ENCODE measurements at places on chromosomes 1 and 21.

DNA sequence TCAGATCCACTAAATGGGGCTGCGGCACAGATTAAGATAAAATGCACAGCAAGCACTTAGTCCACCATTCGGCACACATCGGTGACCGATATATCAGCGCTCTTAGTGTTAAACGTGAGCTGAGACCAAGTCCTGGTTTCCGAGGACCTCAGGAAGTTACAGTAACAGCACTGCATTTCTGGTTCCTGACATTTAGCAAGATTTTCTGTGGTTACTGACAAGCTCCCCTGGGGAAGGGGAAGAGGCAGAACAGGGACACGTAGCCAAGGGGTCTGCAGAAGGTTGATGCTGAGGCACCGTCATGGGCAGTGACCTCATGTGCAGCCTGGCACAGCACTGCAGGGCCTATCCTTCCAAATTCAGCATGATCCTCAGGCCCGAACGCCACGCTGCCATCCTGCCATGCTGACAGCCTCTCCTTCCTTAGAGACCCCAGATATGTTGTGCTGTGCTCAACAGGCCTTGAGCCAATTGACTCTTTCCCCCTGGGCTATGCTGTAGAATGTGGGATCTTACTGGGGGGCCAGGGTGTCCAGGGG, 13.4 kb upstream of the PEF1 start:
- DNase-seq, result no peak

DNA sequence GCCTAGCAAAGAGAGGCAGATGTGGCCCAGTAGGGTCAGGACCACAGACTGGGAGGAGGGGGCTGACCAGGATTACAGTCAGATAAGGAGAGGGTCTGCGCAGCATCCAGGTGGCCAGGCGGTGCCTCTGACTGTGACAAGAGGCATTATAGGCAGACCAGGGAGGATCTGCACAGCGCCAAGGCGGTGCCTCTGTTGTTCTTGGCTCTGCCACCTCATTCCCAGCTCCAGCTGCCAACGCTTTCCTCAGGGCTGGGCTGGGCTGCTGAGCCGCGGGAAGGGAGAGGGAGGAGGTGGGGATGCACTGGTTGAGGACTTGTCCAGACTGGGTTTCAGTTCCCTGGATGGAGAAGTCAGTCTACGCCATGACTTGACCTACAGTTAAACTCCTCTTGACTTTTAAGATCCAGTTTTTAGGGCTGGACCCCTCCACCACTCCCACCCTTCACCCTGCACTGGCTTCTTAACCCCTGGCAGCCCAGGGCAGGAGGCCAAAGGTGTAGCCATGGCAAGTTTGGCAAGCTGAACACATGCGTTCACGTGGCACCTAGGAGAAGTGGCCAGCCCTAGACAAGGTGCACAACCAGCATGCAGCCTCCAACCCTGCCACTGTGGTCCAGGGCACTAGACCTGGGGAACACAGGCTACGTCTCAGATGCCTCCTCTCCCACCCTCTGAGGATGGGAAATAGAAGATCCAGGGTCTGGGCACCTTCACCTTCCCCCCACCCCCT, 4.5 kb upstream of the CRABP2 start:
- DNase-seq, result no peak

DNA sequence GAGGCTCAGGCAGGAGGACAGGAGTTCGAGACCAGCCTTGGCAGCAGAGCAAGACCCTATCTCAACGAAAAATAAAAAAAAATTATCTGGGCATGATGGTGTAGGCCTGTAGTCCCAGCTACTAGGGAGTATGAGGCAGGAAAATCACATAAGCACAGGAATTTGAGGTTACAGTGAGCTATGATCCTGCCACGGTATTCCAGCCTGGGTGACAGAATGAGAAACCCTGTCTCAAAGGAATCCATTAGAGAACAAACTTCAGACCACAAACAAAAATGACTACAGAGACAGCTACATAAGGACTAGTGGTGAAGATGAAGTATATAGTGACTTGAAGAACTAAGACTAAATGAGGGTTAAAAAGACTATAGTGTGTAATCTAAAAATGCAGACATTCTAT, 233.1 kb downstream of the RERE start:
- DNase-seq, result no peak

- DNase-seq, result no peak
Observed at GRCh38 chr1:218451415-218451814, 106.3 kb downstream of the TGFB2 start.

DNA sequence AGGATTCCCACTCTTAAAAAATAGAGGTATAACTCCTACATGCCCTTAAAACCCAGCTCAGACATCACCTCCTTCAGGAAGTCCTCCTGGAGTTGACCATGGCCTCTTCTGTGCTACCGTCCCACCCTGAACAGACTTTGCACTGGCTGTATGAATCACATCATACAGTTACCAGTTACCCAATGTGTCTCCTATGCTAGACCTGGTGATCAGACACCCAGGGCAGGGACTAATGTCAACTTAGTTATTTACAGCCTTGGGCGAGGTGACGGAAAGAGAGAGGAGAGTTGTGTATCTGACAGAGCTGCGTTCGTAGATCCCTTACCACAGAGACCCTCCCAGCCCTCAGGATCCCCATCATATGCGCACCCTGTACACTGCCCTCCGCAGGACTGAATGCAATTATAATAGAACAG, 72.7 kb downstream of the SLC66A1 start:
- DNase-seq, result no peak

GRCh38 chr1:9726905-9727595, 75.5 kb downstream of the PIK3CD start:
- DNase-seq, result no peak

DNA sequence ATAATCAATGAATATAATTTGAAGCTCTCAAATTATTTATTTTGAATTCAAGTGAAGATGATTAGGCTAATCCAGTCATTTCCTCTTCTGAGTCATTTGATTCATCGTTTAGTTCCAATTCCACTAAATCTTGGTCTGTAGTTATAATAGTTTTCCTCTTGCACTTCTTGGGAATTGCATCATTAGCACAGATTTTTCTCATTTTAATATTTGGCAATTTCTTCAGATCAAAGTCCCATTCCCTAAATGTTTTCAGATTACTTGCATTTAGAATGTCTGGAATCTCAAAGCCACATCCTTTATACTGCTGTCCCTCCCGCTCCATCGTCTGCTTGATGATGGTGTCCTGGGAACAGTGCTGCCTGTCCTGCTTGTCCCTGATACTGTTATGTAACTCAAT, 43.5 kb downstream of the MAST2 start:
- DNase-seq, result no peak

- no peak for DNase-seq
Observed at GRCh38 chr1:240854367-240854766, 242.4 kb upstream of the GREM2 start.

DNA sequence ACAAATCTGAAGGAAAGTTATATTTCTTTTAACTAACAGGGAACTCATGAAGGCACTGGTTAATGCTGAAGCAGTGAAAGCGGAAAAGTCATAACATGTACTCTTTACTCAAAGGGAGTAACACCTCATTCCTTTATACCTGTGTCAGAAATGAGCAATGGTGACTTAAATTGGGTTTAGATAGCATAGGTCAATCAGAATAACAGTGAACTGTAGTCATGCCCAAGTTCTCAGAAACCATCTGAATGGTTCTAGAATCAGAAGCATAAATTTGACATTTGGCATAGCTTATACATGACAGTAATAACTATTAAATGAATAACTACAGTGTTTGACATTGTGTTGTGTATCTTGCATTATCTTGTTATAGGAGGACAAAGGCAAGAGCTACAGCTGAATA, 382.0 kb downstream of the NUF2 start:
- DNase-seq, result no peak

GRCh38 chr1:244857761-244858160, 6.6 kb downstream of the HNRNPU start:
- no peak for DNase-seq

- no peak for DNase-seq
Observed at GRCh38 chr1:114550336-114550735, 31.1 kb downstream of the BCAS2 start.

GRCh38 chr1:25705699-25706098, 89.1 kb downstream of the MAN1C1 start:
- DNase-seq, result no peak

DNA sequence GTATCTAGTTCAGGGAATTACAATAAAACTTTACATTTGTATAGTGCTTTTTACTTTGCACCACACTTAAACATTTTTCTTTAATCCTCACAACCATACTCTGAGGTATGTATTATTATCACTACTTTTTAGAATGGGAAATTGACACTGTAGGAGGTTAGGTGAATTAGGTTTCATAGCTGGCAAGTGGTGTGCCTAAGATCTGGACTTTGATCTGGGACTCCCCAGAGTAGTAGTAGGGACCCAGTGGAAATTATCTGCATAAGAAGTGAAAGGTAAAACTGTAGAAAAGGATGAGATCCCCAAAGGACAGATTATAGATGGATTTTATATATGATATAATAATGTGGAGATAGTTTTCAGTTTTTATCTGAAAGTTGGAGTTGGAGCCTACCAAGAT, 85.6 kb downstream of the PPP1R12B start:
- DNase-seq, result no peak

All from activated T-helper 1 cell treated with anti-CD3 and anti-CD28 coated beads, Interleukin-2, amount 50 U/mL, for 16 hours (primary cell).